ENCODE measurements at places on chromosomes 1 and 21. TPM values are rescaled to one million over a fixed set of nuclear protein-coding genes. Genes with fewer than 3 reads are reported as not detected.

- no peaks in the 10 kb centered on the region for H3K27me3 ChIP-seq
- peaks cover 35% of the 10 kb centered on the region for H3K4me1 ChIP-seq
- H3K4me3 ChIP-seq = no peak overlapping the region
- no peak overlapping the region for H3K27ac ChIP-seq
- no peak for DNase-seq
Observed at GRCh38 chr1:64932962-64933295, 33.4 kb downstream of the JAK1 start.

DNA sequence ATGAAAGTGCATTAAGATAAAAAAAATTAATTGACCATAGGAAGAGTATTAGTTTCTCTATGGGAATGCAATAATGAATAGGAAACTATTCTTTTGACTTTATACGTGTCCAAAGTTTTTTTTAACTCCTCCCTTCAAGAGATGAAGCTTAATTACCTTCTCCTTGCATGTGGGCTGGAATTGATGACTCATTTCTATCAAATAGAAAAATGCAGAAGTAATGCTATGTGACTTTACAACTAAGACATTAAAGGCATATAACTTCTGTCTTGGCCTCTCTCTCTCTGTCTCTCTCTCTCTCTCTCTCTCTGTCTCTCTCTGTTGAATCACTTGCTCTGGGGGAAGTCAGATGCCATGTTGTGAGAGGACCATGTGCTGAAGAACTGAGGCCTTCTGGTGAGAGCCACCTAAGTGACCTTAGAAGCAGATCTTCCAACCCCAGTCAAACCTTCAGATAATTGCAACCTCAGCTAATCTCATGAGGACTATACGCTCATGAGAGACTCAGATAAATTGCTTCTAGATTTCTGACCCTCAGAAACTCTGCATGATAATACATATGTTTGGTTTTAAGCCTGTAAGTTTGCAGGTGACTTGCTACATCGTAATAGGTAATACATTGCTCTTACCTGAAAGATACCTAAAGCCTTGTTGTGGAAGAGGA is 414.2 kb downstream of the KCNT2 start:
- H3K4me3 ChIP-seq = no peak overlapping the region
- no peaks in the 10 kb centered on the region for H3K36me3 ChIP-seq
- H3K4me1 ChIP-seq = no peaks in the 10 kb centered on the region
- H3K27me3 ChIP-seq = no peaks in the 10 kb centered on the region
- no peak overlapping the region for H3K27ac ChIP-seq

DNA sequence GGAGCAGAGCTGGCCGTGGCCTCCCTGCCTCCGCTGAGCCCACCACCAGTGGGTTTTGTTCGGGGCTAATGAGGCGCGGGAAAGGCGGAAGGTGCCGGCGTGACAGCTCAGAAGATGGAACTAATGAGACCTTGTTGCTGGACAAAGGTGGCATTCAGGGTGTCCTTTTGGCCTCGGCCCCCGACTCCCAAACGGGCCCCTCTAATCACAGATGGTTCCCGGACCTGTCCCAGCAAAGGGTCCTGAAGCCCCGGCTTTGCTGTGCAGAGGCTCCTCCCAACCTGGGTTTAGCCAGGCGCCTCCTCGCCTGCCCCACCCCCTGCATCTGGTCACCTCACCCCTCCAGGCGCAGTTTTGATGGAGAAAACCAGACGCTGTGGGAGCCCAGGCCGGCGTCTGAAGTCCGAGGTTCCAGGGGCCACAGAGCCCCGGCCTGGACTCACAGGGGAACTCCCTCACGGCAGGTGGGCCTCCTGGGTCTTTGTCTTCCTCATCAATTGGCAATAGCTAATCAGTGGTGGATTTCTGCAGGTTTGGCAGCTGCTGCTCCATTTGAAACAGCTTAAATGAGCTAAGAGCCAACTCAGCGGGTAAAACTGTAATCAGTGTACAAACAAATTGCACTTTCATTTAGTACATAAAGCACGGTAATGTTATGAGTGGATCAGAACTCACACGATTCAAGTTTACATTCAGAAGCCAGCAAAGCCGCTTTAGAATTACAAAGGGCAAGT is 44.3 kb upstream of the ADARB1 start:
- peaks cover 7% of the 10 kb centered on the region for H3K27me3 ChIP-seq
- no peaks in the 10 kb centered on the region for H3K4me1 ChIP-seq
- DNase-seq = no peak
- no peak overlapping the region for H3K4me3 ChIP-seq

DNA sequence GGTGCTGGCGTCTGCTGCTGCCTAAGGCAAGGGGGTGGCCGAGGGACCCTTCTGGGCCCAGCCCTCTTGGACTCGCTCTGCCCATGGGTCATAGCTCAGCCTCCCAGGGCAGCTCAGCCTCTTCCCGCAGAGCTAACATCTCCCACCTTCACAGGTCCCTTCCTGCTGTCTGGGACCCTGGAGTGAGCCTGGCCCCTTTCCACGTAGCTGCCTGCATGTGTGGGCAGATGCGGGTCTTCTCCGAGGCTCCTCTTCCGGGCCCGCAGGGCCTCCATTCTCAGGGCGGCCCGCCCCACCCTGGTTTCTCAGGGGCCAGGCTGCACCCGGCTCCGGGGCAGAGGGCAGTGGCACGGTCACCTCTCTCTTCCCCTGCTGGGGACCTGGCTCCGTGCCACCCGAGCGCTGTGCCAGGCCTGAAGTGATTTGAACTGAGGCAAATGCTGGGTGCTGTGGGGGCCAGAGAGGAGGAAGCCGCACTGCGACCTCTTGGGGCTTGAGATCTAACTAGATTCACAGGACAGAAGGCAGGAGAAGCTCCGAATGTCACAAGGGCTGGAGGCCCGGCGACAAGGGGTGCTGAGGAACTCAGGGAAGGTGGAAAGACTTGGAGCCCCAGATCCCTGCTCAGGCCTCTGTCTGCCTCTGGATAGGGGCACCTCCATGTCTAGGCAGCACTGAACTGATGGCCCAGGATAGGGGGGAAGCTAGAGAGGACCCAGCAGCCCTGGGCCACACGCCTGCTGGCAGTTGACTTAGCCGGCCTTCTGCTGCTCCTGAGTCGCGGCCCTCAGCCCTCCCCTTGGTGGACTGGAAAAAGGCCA is 40.7 kb downstream of the COQ8A start:
- H3K4me3 ChIP-seq = no peak overlapping the region
- H3K4me1 ChIP-seq = no peaks in the 10 kb centered on the region
- H3K27me3 ChIP-seq = no peaks in the 10 kb centered on the region
- H3K36me3 ChIP-seq = no peaks in the 10 kb centered on the region
- no peak for DNase-seq

DNA sequence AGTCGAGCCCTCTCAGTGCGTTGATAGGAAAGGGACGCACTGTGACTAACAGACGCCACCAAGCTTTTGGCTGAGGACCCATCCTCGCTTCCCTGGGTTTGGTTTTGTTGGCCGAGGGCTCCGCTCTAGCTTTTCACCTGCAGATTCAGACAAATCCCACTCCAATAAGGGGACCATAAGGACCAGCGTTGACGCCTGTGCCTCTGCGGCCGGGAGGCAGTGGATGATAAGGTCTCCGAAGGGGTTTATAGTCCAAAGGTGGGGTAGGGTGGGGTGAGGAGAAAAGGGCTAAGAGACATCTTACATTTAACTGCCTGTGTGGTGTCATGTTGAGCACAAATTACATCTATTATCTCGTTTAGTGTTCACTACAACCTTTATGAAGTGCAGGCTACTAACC is 760 bp downstream of the PEX14 start:
- H3K27ac ChIP-seq = peak overlapping the region; percentile 80

- H3K36me3 ChIP-seq = no peaks in the 10 kb centered on the region
- no peak overlapping the region for H3K4me3 ChIP-seq
Observed at GRCh38 chr1:165855010-165855838, 27.8 kb downstream of the UCK2 start.

GRCh38 chr1:101484689-101485338 is 248.0 kb downstream of the S1PR1 start:
- H3K27ac ChIP-seq = no peak overlapping the region
- no peak overlapping the region for H3K4me3 ChIP-seq
- H3K36me3 ChIP-seq = no peaks in the 10 kb centered on the region
- peaks cover 4% of the 10 kb centered on the region for H3K27me3 ChIP-seq
- no peak for DNase-seq
- no peaks in the 10 kb centered on the region for H3K4me1 ChIP-seq

DNA sequence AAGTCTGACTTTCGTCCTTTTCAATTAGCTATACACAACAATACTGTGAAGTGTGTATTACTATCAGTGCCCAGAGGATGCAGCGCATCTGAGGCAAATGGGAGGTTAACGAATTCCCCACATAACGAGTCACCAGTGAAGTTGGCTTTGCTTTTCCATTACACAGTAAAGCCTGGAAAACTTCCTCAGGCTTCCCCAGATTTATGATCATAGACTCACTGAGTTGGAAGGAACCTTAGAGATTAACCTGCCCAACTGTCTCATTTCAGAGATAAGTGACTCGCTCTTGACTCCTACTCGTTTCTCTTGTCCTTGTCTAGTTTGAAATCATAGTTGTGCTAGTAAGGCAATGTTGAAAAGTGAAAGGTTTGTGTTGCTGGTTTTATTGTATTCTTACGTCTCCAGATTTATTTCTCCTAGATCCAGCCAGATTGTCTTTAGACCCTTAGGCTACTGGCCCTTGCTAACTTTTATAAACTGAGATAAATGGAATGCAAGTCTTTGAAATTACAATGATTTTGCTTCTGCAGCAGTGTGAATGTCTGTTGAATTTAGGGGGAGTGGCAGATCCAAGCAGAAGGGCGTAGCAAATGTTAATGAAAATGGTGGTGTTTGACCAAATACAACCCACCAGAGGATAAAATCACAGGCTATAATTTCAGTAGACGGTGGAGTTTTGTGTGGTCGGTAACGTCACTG is 17.3 kb downstream of the S1PR1 start:
- no peak overlapping the region for H3K27ac ChIP-seq
- H3K27me3 ChIP-seq = no peaks in the 10 kb centered on the region
- no peaks in the 10 kb centered on the region for H3K36me3 ChIP-seq
- DNase-seq = no peak

- peak; percentile 43 for DNase-seq
- no peaks in the 10 kb centered on the region for H3K27me3 ChIP-seq
- peak overlapping the region; percentile 84 for H3K27ac ChIP-seq
- peaks cover 24% of the 10 kb centered on the region for H3K36me3 ChIP-seq
- peaks cover 68% of the 10 kb centered on the region for H3K4me1 ChIP-seq
- peak overlapping the region; percentile 36 for H3K4me3 ChIP-seq
Observed at GRCh38 chr1:109502364-109502851, 7.1 kb downstream of the AMIGO1 start.

Gene NCAM2
- not detected for total RNA-seq

Gene GJC2
- total RNA-seq = 0.55 TPM

Gene CCT8
- 214 TPM for total RNA-seq
